ENCODE measurements at places on chromosomes 4 and X.

DNA sequence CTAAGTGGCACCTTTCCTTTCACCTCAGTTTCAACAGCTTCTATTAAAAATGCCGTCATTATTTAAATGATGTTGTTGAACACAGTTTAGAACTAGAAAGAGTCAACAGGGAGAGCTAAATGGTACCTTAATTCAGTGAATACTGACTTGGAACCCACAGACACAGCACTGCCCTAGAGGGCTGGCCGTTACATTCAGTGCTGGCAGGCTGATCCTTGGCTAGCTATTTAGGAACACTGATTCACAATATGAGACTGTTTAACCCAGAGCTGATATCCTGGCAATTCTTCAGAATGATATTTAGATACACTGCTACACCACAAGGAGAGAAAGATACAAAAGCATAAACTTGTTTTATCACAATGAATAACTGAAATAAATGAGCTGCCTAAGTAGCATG, 12.7 kb upstream of the NAAA start:
- DNase-seq: no peak

DNA sequence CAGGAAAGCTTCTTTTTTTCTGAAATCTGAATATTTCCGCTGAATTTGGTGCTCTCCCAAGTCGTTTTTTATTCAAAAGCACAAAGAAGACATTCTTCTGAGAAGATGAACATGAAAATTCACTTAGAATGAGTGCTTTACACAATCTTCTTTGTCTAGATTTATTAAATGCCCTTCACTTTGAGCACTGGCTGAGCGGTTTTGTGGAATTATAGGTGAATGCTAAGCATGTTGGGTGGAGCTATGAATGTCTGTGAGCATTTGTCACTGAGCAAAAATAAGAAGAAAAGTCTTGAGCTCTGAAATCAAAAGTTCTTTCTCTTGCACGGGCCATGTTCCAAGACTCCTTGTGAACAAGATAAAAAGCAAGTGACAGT, 13.1 kb downstream of the GASK1B start:
- DNase-seq: peak; percentile 29

DNA sequence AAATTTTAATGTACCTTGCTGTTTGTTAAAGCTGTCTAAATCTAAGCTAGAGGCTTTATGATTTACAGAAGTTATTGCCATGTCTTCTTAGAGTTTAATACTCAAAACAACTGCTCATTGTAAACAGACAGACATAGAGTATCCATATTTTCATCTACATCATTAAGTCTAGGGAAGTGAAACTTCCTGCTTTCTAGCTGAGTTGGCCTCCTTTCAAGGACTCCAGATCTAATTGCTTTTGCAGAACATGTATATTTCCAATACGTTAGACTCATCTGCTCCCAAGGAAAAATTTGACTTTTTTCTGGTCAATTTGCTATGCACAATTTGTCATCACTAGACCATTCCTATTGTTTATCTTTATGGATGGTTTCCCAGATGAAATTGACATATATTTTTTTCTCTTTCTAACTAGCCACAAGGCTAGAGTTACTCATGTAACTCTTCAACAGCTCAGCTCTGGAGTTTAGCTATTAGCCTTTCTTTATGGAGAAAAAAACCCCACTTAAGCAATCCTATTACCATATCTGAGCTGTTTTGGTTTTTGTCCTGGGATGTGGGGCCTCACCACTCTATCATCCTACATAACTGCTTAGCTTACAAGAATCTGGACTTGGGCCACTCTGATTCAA, 122.9 kb downstream of the PPA2 start:
- DNase-seq: peak; percentile 83

DNA sequence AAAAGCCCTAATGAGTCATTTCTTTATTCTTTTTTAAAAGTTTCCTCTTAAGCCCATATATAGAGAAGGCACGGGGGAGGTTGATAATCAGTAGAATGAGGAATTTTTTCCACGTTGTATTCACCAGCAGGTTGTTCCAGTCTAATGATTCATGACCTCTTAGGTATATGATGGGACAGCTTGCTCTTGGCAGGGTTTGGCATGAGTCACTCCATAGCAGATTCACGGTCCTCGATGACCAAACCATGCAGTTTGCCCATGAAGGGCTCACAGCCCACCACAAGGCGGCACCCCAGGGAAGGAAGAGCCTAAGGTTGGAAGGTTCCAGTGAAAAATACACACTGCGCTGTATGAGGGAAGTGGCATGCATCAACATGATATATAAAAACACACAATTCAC, 623.8 kb upstream of the DIPK2B start:
- peak; percentile 92 for DNase-seq

DNA sequence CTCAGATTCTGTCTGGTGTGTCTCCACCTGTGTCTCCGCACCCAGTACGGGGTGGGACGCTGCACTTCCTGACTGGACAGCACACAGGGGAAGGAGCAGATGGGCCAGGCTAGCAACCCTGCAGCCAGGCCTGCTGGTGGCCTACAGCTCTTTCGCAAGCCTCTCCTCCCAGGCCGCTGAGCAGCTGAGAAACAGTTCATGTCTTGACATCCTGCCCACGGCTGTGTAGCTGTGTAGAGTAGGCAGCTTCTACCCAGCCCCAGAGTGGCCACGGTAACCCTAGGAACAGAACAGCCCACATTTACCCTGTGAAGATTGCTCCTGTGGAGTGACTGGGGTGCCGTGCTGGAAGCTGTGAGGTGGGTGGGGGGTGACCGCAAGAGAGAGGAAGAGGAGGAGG, 38.9 kb downstream of the CCNQ start:
- no peak for DNase-seq

DNA sequence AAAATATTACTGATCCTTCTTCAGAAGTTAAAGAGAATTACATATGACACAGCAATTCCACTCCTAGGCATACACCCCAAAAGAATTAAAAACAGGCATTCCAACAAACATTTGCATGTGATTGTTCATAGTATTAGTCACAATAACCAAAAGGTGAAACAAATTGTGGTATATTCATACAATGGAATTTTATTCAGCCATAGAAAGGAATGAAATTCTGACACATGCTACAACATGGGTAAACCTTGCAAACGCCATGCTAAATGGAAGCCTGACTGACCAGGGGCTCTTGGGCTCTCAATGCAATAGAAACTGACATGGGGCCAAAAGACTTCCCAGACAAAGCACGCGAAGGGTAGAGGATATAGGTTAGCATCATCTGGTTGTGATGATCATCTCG, 62.1 kb upstream of the S100G start:
- DNase-seq: peak; percentile 58

DNA sequence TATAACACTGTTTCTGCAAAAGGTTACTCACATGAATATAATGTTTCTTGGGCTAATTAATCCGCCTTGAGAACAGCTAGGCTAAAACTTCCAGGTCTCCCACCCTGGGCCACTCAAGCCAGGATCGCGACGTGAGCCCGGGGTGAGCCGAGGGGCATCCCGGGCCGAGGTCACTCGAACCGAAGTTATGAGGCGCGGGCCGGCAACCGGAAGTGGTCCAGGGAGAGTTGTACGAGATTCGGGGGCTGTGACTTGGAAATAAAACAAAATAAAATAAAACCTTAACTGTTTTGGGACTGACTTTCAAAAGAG, 317 bp downstream of the CMC4 start:
- DNase-seq: no peak

DNA sequence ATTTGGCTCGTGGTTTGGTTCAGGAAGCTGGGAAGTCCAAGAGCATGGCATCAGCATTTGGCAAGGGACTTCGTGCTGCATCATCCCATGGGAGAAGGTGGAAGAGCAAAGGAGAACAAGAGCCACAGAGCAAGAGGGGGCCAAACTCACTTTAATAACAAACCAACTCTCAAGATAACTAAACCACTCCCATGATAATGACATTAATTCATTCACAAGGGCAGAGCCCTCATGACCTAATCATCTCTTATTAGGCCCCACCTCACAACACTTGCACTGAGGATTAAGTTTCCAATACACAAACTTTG, 113.4 kb upstream of the ATXN3L start:
- peak; percentile 73 for DNase-seq

DNA sequence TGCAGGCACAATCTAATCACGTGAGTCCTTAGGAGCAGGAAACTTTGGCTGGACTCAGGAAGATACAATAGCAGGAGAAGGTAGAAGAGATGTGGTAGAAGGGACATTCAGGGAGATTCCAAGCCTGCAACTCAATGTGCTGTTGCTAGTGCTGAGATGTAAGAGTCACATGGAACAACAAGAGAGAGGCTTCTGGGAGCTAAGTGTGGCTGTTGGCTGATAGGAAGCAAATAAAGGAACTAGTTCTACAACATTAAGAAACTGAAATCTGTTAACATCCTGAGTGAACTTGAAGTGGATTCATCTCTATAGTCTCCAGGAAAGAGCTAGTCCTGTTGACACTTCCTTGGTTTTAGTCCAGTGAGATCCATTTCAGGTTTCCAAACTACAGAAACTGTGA, 1207.4 kb downstream of the ADGRL3 start:
- no peak for DNase-seq

GRCh38 chr4:90580326-90580725, 453.1 kb downstream of the CCSER1 start:
- no peak for DNase-seq

DNA sequence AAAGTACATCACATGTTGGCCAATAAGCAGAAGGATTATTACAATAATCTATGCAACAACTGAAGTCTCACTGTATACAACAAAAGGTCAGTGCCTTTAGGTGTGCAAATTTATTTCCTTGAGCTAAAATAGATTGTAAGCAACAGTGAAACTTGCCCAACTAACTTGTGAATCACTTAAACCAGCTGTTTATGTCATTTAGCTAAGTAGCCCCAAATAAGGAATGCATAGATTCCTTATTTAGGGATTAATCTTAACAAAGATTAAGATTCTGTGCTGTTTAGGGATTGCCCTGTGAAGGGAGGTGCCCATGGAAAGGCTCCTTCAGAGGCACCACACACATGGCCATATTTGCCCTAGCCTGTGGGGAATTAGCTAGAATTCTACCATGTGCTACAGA, 168.6 kb downstream of the MAML3 start:
- DNase-seq: no peak

All from fibroblast of skin of abdomen (primary cell).